ENCODE measurements at places on chromosomes 7 and 10. TPM values are rescaled to one million over a fixed set of nuclear protein-coding genes. Genes with fewer than 3 reads are reported as not detected.

NPC1L1 gene
- not detected for total RNA-seq

DNA sequence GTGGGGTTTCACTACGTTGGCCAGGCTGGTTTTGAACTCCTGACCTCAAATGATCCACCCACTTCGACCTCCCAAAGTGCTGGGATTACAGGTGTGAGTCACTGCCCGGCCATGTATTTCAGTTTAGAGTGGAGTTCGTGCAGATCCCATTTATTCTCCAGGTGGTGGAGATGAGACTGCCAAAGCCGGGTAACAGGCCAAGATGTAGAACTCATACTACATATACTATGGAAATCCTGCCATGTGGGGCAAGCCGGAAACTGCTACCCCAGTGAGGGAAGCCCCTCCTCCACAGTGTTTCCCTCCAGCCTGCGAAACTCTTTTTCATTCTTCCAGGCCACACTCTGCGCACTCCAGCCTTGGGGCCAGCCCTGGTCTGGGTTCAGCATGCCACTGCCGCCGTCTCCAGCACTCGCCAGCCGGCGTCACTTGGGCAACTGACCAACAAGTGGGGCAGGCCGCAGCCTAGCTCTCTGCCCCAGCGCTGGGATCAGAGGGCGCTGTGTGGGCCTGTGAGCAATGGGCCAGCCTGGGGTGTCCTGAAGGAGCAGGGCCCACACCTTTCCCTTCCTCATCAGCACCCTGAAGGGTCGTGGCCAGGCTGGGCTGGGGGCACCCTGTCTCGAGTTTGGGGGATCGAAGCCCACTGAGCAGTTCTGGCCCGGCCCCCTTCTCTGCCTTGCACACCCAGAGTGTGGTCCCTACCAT lies 122.0 kb downstream of the TRRAP start:
- no peak overlapping the region for H3K27ac ChIP-seq
- peaks cover 8% of the 10 kb centered on the region for H3K4me1 ChIP-seq
- no peak overlapping the region for H3K4me3 ChIP-seq
- H3K36me3 ChIP-seq, result peaks cover 28% of the 10 kb centered on the region

DNA sequence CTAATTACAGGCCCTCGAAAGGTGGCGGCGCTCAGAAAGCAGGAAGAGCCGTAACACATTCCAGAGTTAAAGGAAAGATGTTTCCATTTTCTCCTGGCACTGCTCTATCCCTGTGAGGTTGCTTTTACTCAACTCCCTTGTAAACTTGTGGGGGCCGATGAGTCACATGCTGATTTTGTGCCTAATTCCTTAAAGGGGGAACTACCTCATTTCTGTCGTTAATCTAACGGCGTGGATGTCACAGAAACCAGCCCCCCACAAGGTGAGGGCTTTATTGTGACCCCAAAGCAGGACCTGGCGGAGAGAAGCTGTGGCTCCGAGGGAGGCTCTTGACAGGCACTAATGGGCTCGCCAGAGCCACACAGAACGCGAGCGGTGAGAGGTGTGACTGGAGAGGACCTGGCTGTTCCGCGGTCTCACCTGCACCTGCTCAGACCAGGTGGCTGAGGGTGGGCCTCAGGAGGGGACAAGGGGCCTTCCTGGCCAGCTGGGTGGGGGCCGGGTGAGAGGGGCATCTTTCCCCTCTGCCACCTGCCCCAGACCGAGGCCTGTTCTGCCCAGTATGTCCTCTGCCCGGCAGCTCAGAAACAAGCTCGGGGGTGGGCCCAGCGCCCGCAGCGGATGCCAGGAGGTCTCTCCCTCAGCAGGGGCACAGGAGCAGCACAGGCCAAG lies 50.9 kb downstream of the CALML3 start:
- H3K4me3 ChIP-seq, result no peak overlapping the region
- no peaks in the 10 kb centered on the region for H3K27me3 ChIP-seq
- H3K4me1 ChIP-seq, result peaks cover 12% of the 10 kb centered on the region
- H3K27ac ChIP-seq, result no peak overlapping the region

DNA sequence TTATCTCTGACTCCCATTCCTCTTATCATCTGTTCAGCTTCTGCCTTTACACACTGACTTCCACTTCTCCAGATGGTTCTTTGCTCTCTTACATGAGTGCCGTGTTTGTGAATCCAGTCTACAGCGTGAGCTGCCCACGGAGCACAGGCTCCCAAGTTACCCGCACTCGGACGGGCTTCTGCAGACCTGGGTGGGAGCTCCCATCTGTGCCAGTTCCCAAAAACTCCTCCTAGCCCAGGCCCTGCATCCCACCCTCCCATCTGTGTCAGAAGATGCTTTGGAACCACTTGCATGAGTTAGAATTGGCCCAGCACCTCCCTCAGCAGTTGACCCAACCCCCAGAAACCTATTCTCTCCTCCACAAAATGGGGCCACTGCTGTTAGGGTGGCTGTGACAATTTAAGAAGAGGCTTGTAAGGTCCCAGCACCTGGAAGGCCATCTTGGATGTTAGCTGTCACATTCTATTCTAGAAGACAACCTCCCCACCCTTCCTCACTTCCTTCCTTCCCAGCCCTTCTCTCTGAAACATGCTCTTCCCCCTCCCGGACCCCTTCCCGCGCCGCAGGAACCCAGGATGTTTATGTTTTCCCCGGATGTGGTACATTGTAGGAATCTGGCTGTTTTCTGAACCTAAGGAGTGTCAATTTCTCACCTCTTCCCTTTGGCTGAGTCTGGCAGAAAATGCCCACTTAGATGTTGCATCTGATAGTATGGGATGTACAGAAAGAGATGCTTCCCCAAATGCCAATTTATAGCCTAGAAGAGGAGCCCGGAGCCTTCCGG lies 79.2 kb downstream of the CCDC3 start:
- no peaks in the 10 kb centered on the region for H3K27me3 ChIP-seq
- H3K4me1 ChIP-seq, result 0 out of 2 replicates have a peak, but pooled peaks cover 4% of the 10 kb centered on the region

GRCh38 chr7:157136372-157136771 lies 2.4 kb upstream of the UBE3C start:
- DNase-seq, result peak; percentile 61
- H3K4me3 ChIP-seq, result no peak overlapping the region
- no peak overlapping the region for H3K27ac ChIP-seq
- no peaks in the 10 kb centered on the region for H3K27me3 ChIP-seq
- H3K4me1 ChIP-seq, result peaks cover 25% of the 10 kb centered on the region

DNA sequence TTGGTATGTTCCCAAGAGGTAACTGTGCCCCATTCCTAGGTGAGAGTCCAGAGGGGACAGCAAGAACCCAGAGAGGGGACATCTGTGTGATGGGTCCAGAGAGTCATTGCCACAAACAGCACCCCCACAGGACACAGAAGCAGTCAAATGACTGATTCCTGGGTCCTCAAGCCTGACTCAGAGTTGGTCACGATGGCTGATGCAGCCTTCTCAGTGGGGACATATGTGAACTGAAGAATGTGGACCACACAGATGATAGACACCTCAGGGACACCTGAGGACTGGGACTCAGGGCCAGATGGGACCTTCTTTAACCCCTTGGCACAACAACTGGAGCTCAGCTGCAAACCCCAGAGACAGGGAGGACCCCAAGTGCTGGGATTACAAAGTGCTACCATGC lies 96.5 kb downstream of the STRA8 start:
- no peak overlapping the region for H3K27ac ChIP-seq
- H3K4me1 ChIP-seq, result peaks cover 6% of the 10 kb centered on the region
- no peak for DNase-seq
- no peaks in the 10 kb centered on the region for H3K27me3 ChIP-seq
